ENCODE measurements at places on chromosomes 3 and 15.

GRCh38 chr3:17162116-17162515 is 277.4 kb downstream of the PLCL2 start:
- DNase-seq: no peak

GRCh38 chr15:88300861-88301260 is 44.3 kb upstream of the NTRK3 start:
- no peak for DNase-seq

GRCh38 chr3:134564991-134565390 is 79.1 kb downstream of the CEP63 start:
- no peak for DNase-seq

DNA sequence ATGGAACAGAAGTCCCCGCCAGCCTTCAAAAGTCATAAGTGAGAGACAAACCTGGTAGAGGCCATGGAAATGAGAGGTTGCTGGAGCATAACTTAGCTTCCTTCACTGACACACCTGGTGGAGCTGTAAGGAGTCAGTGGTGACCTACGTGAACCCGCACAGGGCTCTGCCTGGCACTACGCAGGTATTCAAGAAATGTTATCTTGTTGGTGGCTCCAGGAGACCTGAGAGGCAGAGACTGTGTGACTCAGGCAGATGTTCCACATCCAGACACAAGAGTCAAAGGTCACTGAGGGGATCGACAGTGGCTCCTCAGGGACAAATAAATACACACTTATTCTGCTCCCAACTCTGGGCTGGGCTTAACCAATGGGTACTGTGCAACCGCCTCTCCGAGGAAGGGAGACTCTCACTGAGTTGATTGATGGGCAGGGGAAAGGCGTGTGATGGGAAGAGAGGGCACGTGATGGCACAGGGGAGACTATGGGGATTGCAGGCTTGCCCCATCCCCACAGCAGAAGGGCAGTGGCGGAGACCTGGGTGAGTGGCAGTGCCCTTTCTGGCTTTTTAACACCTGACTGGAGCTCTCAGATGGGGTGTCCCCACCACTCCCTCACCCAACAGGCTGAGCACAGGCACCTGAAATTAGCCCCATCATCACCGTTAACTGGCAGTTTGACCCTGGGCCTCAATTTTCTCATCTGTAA is 111.7 kb upstream of the SMAD3 start:
- no peak for DNase-seq

Measured in fibroblast of skin of abdomen (primary cell).